ENCODE measurements at places on chromosomes 1 and 21. TPM values are rescaled to one million over a fixed set of nuclear protein-coding genes. Genes with fewer than 3 reads are reported as not detected.

DNA sequence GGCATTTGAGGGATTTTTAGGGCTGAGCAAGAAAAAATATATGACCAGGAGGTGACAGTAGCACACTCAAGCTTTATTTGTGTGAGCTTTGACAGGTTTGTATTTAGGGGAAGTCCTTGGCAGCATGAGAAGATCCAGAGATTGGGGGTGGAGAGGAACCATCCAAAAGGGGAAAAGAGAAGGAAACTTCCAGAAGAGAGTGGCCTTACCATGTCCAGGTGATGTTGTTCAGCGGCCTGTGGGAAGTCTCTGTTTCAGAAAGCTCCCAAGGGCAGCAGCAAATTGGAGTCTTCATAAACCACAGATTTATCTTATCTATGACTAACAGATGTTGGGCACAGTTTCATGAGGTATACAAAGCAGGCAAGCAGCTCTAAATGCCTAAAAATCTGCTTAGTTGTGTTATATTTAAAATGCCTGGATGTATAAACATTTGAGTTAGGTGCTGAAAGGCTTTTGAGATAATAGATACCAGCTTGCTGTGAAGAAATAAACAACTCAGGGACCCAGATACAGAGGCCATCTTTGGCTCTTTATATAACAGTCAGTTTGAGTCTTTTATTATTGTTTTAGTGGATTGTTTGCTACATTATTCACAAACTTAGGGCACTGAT lies 21.2 kb upstream of the ADAR start:
- ATAC-seq = no peak

DNA sequence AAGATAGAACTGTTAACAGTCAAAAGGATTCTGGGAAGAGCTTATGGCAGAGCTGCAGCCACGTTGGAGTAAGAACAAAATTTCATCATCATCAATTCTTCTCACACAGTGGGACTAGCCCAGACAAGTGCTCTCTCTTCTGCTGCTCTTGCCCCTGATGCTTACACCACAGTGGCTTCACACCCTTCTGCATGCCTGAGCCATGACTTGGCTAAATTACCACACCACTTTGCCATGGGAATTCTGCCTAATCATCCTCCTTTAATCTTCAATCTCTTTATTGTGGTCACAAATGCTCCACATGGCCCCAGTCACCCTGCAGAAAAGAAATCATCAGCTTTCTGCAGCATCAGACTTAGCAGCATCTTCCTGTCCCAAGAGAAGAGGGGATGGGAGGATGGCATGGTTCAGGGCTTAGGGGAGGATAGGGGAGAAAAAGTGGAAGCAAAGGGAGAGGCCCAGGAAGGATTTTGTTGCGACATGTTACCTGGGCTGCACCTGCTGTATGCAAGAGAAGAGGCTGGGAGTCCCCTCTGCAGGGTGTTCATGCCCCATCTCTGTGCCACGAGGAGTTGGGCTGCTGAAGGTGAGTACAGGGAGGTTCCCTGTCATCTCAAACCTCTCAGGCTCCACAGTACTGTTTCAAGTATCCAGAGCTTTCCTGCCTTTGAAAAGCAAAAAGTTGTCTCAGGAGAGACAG lies 9.0 kb upstream of the RPTN start:
- ATAC-seq = peak; percentile 96

DNA sequence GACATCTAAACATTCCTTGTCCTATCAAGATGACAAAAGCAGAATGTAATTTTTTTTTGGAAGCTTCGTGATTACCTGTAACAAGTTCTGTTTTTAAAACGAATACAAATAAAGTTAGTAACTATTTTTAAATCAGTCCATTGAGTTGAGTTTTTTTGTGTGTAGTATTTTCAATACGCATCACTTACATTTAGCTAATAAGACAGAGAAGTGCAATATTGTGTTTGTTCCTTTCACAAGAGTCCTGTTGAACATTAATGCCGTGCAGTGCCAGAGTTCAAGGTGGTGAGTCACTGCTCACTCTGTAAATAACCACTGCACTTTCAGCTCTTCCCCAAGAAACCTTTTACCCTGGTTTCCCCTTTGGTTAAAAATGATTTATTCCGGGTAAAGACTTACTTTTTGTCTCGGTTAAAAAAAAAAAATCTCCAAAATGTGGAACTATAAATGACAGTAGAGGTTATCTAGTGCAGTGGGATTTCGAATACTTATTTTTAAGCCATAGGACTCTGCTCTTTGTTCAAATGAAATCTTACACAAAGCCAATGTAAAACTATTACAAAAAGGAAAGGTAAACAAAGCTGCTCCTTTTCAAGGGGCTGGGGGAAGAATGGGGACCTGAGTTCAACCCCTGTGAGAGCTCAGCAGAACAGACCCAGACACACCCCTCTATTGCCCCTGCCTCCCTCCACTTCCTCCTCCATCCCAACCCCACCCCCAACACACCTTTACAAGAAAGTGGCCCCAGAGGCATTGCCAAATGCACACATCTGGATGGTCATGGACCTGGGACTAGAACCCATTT lies 14.8 kb upstream of the NCMAP start:
- ATAC-seq = peak; percentile 69

- no peak for ATAC-seq
Observed at GRCh38 chr1:228420968-228421826, 4.5 kb upstream of the TRIM17 start.

DNA sequence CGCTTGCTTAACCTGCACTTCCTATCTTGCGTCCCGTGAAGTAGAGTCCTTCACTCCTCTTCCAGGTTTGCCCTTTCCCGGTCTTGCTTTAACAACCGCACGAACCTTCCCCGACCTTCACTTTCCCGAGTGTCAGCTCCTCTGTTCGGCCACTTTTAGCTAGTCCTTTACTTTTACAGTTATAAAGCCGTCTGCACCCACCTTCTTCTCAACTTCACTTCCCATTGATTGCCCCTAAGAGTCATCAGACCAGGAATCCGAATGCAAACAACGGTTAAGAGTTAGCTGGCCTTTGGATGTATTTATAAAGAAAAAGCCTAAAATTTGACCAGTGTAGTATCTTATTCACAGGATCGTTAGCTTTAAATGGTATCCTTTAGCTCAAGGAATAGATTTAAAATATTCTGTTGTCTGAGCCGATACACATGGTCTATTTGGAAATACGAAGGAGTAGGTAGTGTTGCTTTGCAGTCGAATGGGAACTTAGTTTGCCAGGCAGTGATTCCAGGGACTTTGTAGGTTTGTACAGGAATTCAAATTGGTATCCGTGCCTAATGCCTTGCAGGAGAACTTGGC lies 1.4 kb downstream of the PPP2R5A start:
- no peak for ATAC-seq

FAM43B gene
- total RNA-seq = 0.12 TPM

DNA sequence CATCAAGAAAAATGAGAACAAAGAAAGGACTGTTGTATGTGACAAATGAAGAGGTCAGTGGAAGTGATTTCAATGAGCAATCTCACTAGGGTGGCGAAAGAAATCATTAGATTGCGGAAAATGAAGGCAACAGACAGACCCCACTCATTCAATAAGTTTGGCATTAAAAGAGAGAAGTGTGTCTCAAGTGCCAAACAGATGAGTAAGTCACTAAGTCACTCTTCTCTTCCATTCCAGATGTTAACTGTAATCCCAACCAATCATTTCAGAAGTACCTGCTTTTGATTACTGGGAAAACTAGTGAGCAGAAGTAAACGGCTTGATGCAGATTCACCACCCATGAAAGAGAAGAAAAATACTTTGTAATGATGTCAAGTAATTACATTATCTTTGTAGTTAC lies 144.3 kb upstream of the PRMT6 start:
- no peak for ATAC-seq

DNA sequence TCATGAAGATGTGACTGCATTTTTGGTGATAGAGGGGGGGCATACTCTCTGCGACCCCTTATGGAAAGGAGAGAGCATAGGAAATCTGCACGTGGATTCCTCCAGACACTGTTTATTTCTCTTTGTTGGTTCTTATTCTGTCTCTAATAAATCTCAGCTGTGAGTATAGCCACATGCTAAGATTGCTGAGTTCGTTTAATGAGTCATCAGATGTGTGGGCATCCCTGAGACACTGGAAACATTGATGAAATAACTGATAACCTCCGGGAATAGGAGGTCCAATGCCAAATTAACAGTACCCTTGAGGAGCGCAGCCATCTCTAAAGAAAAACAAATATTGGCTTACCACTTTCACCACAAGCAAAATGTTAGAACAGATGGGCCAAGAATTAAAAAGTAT lies 880.2 kb upstream of the NEGR1 start:
- no peak for ATAC-seq

Measured in esophagus mucosa (tissue), 1 donor.